ENCODE measurements at places on chromosomes 16 and 17.

GRCh38 chr17:62085511-62086408 lies 20.7 kb upstream of the MED13 start:
- peak; percentile 91 for DNase-seq

GRCh38 chr16:11805556-11805955 lies 8.5 kb upstream of the ZC3H7A start:
- DNase-seq: no peak

- no peak for DNase-seq
These were observed 239.6 kb upstream of the FOXF1 start for GRCh38 chr16:86270696-86271095.

- peak; percentile 98 for DNase-seq
These were observed 42.6 kb downstream of the KLHDC4 start for GRCh38 chr16:87723226-87723623.

GRCh38 chr17:15112846-15113617 lies 152.1 kb downstream of the PMP22 start:
- DNase-seq: no peak

- DNase-seq: peak; percentile 87
These were observed 2.1 kb upstream of the IRX5 start for GRCh38 chr16:54928411-54929089.

- peak; percentile 48 for DNase-seq
These were observed 26.1 kb downstream of the CTU2 start for GRCh38 chr16:88732172-88732960.

DNA sequence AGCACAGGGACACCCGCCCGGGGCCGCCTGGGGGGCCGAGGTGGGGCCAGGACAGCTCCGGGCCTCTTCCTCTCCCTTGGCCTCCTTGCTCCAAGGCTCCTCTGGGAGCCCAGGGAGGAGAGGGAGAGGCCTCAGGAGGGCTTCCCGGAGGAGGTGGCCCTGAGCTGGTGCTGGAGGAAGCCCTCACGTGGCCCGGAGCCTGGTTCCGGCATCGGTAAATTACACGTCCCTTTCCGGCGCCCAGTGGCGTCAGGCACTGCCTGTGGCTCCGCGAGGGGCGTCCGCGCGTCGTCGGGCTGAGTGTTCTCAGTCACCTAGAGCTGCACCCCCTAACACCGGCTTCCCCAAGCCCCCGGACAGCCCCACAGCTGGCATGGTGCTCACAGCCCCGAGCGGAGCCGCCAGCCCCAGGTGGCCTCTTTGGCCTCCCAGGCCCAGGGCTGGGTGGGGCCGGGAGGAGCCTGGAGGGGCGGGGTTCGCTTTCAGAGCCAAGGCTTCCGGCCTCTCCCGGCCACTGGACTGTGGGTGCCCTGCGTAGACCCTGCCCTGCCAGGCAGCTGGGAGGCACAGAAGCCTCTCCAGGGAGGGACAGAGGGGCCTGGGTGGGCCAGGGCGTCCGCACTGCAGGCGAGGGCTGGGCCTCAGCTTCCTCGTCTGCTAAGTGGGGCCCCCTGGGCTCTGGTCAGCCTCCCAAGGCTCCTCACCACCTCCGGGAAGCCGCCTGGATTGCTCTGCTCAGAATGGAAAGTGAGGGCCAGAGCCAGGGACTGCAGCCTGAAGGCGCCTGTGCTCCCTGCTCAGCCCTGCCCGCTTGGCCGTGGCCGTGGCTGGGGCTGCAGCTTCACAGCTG lies 27.9 kb upstream of the SSTR5 start:
- DNase-seq: no peak

DNA sequence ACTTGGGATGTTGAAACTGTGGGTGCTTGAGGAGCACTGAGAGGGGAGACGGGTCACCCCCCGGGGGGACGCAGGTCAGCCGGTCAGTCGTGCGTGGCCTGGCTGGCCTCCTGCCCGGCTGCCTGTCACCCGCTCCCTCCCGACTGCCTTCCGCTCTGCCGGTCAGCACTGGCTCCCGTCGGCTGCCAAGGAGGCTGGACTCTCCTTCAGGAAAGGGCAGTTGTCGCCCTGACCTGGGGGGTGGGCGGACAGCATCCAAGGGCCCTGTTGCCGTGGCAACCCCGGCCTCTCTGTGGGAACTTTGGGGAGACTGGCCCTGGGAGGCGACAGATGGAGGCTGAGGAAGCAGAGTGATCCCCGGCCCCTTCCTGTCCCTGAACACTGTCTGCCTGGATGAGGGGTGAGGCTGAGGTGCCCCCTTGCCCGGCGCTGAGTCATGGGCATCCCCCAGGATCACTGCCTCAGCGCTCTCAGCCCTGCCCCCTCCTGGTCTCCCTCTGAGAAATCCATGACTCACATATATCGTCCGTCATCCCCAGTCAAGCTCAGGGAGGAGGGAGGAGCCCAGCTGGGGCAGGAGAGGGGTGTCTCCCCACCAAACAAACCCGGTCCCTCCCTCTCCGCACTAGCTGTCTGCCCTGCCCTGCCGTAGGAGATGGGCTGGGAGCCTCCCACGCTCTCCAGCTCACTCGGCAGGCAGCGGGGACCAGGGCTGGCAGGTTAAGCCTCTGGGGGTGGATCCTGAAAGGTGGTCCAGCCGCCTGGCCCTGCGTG lies at the start of gene ADGRG1:
Gene ADGRG1, plus strand, starts transcription at position 623 of the 774 bp plus-strand sequence. CDS start 21,658 bp downstream, outside the sequence.
- DNase-seq: peak; percentile 31

DNA sequence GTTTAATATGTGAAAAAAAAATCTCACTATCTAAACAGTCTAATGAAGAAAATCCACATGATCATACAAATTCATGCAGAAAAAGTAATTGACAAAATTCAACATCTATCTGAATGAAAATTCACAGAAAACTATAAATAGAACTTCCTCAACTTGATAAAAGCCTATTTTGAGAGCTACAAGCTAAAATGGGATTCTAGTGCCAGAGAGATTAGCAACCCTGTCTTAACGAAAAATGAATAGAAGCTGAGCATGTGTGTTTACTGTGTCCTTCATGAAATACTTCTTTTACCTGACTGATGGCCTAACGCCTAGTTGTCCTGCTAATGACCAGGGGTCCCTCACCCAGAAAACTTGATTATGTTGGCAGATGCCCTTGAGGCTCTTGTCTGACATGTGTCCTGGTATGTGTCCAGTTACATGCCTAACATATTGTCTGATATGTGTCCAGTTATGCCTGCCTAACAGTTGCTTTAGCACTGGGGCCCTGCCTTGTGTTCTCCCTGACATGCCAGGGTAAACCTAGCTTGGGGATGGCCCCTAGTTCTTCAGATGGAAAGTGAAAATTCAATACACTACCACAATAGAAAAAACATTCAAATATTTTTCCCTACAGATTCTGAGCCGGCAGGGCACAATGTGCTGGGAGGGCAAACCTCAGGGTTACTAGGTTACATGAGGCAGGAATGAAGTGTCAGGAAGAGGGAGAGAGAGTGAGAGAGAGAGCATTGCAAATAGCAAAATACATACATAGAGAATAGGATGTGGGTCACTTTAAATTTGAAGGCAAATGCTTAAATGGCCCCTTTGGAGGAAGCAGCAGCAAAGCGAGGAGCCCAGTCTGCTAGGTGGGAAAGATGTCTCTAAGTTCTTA lies 834.0 kb downstream of the CDH11 start:
- DNase-seq: no peak

DNA sequence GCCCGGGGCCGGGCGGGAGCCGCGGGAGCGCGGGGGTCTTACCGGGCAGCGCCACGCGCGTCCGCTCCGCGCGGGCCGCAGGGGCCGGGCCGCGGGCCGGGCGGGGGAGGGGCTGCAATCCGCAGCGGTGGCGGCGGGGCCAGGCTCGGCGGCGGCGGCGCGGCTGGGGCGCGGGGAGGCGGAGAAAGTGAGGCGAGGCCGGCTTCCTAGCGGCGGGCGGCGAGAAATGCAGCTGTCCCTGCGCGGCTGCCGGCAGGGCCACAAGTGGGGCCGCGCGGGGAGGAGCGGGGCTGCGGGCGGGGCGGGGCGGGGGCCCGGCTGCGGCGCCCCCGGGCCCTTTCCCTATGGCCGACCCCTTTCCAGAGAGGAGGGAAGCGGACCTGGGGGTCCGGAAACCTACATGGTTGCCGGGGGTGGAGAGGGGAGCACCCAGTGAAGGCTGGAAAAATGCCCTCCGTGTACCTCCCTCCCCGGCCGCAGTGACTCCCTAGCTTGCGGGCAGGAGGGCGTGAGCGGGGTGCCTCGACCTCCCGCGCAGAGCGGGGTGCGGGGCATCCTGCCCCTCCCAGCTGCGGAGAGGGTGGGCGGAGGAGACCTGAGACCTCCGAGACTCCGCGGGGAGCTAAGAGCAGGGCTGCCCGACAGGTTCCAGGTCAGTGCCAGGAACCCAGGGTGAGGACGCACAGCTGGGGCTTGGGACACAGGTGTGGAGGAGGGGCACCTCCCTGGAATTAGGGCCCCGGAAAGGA lies at the start of gene CUEDC1:
Gene CUEDC1, minus strand, starts transcription at position 230 of the 749 bp plus-strand sequence. CDS start 69,848 bp downstream, outside the sequence.
- peak; percentile 82 for DNase-seq

DNA sequence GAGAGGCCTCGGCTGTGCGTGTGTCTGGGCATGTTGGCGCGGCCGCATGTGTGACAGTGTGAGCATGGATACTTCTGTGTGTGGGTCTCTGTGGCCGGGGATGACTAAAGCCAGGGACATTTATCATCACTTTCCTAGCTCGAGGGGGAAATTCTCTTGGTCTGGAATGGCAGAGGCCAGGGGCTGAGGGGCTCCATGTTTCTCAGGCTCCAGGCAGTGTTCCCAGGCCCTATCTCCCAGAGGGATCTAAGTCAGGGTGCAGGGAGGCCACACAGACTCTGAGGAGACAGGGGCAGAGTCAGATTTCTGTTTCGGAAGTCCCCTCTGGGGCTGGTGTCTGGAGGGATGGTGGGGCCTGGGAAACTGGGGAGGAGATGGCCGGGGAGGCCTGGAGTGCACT lies 23.7 kb upstream of the SPNS2 start:
- DNase-seq: no peak

DNA sequence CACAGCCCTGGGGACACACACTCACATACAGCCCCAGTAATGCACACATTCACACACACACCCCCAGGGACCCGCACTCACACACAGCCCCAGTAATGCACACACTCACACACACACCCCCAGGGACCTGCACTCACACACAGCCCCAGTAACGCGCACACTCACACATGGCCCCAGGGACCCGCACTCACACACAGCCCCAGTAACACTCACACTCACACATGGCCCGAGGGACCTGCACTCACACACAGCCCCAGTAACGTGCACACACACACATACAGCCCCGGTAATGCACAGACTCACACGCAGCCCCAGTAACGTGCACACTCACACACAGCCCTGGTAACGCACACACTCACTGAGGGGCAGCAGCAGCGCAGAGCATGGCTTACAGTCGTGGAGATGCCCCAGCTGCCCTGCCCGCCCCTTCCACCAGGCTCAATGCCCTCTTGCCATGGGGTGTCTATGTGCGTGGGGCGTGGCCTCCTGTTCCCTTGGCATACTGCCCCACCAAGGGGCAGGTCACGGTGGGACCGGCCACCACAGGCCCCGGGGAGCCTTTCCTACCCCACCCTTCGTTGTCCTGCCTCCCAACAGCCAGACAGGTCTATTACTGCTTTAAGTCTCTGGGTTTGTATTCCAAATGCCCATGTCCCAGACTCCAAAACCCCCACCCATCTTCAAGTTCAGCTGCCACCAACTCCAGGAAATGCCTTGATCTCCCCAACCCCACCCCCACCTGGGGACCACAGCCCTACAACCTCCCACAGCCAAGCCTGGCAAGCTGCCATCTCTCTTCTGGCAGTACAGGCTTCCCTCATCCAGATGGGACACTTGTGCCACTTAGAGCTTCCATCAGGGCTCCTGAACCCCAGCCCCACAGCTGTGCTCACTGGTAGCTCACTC lies 2.7 kb downstream of the CCDC102A start:
- DNase-seq: no peak

GRCh38 chr17:72342627-72343527 lies 222.1 kb downstream of the SOX9 start:
- DNase-seq: peak; percentile 63

DNA sequence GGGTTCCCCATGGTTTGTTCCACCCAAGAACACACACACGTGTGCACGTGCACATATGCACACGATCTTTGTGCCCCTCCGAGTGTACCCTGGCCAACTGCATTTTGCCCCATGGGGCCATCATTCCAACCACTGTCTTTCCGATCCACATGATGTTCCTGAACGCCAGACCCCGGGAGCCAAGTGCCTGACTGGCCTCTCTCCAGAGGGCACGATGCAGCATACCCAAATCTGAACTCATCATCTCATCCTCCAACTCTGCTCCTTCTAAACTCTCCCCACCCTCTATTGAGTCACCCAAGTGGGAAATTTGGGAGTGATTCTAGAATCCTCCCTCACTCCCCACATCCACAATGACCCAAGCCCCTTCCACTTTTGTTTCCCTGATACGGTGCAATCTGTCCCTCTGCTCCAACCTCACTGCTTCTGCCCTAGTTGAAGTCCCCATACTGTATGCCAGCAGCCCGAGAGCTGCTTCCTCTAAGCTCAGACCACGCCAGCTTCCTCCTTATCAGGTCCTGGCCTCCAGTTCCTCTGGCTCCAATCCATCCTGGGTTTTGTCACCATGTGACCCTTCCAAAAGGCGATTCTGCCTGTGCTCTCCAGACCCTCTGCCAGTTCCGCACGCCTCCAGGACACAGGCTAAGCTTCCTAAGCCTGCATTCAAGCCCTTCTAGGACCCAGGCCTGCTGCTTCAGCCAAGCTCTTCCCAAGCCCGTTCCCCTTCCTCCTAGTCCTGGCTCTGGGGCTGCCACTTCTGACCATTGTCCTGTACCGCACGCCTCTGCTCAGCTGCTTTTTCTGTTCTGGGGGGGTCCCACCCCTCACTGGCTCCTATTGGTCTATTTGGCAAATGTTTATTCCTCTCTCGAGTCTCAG lies 10.1 kb upstream of the TMEM208 start:
- no peak for DNase-seq
